Fibroblast of the aortic adventitia (primary cell): ENCODE measurements at places on chromosomes 12 and 14. TPM values are rescaled to one million over a fixed set of nuclear protein-coding genes. Genes with fewer than 3 reads are reported as not detected.

Gene TAS2R42
- total RNA-seq, result not detected in 2 replicates

Gene FGD4
- total RNA-seq, result 5.6 and 55.6 TPM in 2 replicates

Gene TPH2
- total RNA-seq, result not detected in 2 replicates

Gene CAPZA3
- total RNA-seq, result not detected in 2 replicates

Gene PIWIL1
- total RNA-seq, result not detected in 2 replicates

Gene SYNE2
- total RNA-seq, result 25.8 and 42.9 TPM in 2 replicates

Gene CLEC4D
- not detected in 2 replicates for total RNA-seq
